Hematopoietic multipotent progenitor cell treated with erythropoietin and hydrocortisone succinate and interleukin-3 and kit ligand, for 17 days (in vitro differentiated cells): ENCODE measurements at places on chromosomes 6 and 20.

DNA sequence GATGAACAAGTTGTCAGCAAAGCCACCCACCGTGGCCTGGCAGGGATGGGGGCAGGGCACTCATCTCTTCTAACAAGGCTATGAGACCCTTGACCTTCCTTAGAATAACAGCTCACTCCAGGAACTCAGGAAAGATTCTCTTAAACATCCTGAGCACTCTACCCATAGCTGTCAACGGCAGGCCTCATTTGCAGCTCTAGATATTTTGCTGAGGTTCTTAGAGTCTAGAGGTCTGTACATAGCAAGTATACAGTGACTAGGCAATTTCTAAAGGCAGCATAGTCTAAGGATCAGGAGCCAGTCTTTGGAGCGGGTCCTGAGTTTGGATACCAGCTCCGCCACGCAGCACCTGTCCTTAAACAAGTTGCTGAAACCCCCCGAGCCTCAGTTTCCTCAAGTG lies 11.7 kb downstream of the TRERF1 start:
- no peak for DNase-seq

DNA sequence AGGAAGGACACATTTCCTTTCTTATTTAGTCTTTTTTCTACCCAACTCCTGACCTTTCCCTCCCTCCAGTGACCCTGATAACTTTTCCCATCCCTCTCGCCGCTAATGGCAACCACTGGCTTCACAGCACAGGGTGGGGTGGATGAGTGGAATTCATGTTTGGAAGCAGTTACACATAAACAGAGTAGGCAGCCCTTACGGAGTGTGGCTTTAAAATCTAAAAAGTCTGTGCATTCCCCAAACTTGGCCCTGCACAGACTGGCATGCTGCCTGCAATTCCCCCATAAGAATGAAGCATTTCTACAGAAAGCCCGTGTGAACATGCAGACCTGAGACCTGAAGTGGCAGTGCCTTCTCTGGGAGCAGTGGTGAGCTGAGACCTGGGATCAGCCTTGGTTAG lies 275.9 kb upstream of the PRND start:
- no peak for DNase-seq

- peak; percentile 48 for DNase-seq
Measured at GRCh38 chr20:62537649-62538292, 62.0 kb upstream of the GATA5 start.

DNA sequence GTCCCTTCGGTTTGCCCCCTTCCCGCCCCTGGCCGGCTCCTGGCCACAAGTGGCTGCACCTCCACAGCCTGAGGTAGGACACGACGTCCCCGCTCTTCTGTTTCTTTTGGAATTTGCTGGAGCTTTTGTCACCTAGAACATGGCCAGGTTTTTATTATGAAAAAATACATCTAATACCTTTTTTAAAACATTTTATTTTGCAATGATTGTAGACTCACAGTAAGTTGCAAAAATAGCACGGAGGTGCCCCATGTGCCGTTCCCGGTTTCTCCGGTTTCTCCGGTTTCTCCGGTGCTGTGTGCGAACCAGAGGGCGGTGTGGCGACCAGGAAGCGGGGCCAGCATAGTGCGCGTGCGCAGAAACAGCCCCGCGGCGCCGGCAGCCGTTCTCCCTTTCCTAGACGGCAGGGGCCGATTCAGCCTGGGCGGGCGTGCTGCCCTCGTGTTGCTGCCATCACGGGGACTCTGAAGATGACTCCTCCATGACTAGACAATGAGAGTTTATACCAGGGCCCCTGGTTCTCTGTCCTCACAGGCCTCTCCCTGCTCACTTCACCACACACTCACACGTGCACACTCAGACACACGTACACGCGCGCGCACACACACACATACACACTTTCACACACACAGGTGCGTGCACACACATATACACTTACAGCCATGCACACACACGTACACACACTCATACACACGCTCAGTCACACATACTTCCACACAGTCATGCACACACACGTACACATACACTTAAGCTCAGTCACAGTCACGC lies 102.1 kb downstream of the TMEM242 start:
- peak; percentile 60 for DNase-seq

GRCh38 chr6:85191656-85192055 lies 258.2 kb upstream of the NT5E start:
- DNase-seq, result no peak

GRCh38 chr20:40335901-40336351 lies 353.1 kb downstream of the MAFB start:
- DNase-seq, result no peak

DNA sequence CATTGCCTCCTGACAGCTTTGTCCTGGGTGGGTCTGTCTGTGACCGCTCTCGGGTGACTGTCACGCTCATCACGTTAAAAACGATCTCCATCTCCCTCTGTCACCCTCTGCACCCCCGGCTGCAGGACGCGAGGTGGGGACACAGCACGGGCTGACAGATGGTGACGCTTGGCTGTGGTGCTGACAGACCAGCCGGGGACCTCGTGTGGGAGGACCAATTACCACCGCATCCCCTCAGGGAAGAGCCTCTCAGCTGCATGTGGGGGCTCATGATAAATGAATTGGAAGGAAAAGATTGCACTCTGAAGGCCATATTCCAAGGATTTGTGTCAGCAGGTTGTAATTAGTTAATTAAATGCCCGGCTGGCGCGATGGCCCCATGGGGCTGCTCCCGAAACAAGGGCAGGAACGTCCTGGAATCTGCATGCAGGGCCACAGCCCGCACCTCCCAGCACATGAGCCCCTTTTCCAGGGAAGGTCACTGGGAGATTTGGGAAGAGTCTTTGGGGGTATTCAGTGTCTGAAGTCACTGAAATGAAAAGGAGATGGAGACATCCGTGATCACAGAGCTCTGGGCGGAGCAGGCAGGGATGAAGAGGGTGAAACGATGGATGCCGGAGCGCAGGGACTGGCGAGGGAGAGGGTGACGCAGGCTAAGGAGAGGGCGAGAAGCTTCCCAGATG lies 87.1 kb downstream of the ERMARD start:
- DNase-seq, result no peak

- DNase-seq, result no peak
Measured at GRCh38 chr20:12638633-12639312, 370.0 kb upstream of the SPTLC3 start.

DNA sequence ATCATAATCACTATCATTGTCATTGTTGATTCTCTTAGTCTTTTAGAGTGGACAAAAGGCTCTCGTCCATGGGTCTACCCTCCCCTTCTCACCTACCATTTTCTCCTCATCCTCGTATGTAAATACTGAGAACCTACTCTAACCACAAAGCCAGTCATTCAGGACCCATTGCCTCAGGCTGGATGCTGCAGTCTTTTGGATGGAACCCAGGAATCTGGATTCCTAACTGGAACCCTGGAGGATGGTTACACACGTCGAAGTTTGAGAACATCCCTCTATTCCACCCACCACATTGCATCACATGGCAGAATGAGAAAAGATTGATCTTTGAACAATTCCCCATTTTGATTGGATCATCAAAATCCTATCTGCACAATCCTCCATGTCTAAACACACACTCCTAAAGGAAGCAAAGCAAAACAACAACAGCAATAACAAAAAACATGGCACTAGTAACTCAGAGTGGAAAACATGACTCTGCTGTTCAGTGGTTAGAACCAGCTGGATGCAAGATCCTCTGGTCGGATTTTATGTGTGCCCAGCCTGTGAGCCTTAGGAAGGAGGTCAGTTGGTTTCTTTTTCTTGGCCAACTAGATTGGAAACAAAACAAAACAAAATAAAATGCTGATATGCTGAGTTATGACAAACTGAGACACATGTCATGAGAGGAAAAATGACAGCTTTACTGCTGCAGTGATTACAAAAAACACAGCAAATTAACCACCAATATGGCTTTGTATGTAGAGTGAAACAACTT lies 38.0 kb downstream of the TSHZ2 start:
- DNase-seq, result no peak
